ENCODE measurements at places on chromosomes 6 and 20.
A peak's percentile ranks its signal among the peaks of the same experiment; 100 is the strongest.

DNA sequence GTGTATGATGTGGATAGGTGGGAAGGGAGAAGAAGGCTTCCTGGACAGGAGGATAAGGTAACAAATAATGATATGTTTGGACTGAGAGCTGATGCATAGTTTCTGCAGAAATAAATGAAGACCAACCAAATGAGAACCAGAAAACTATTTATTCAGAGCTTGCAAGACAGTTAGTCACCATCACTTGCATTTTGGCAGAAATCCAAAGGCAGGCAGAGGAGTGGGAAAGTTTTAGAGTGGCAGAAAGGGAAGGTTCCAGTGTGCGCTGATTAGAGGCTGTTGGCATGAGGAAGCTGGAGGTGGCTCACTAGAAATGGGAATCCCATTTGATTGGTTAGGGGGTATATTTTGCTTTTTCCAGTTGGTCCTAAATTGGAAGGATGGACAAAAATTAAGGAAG lies 13.0 kb upstream of the F13A1 start:
- DNase-seq = no peak

GRCh38 chr20:60054716-60055634 lies 96.8 kb downstream of the CDH26 start:
- DNase-seq = no peak

DNA sequence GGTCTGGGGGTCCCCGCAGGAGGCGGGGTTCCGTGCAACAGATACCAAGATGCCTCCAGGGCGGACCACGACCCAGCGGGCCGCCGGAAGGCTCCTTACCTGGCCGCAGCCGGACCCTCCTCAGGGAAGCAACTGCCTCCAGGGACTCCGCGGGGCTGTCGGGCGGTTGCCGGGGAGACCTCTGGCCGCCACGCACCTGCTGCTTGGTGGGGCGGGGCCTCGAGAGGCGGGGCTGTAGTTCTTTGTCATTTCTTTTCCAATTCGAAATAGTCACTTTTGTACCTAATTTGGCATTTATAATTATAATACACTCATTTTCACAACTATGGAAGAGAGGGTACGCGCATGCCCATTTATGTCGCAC lies 647 bp downstream of the AK9 start:
- peak; percentile 66 for DNase-seq

DNA sequence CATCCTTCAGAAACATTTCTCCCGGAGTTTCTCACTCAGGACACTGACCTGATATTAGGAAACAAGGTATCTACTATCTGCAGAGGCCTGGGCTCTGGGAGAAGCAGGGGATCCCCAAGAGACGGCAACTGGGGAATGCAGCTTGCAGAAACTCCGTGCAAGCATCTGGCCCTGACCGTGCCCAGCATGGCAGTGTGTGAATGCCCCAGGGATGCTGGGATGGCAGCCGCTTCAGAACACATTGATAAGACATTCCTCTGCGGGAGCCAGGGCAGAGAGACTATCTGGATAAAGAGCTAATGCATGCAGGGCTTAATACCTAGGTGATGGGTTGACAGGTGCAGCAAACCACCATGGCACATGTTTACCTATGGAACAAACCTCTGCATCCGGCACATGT lies 55.4 kb downstream of the NFATC2 start:
- no peak for DNase-seq

DNA sequence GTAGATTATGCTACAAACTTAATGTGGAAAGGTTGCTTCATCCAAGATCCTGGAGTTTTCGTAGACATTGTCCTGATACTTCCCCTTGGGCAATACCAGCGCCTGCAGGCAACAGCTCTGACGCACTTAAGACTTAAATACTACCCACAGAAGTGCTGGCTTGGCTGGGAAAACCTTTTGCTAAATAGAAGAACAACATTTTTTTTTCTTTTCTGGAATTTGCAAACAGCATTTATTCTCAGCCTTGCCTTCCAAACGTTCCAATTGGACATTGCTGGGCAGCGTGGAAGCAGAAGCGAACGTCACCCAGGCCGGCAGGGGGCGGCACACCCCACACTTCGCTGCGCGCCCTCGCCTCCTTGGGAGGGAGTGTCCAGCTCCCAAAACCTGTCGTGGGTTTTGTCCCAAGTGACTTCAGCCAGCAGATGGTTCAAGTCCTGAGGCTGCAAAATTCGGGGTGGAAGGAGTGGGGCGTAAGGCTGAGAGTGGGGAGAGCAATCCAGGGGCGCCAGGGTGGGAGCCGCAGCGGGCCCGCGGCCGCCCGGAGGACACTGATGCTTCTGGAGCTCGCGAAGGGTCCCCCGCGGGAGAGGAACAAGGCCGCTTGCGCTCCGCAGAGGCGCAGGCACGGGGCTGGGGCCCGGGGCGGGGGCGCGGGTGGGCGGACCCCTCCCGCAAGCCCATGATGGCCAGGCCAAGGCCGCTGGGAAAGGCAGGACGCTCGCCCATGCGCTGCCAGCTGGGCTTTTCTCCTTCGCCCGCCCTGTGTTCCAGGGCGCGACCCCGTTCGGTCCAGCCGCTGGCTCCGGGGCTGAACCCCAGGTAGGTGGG lies 60.8 kb upstream of the MAP3K4 start:
- DNase-seq = peak; percentile 58

- DNase-seq = no peak
Observed at GRCh38 chr6:166902211-166902755, 54.1 kb downstream of the RNASET2 start.

DNA sequence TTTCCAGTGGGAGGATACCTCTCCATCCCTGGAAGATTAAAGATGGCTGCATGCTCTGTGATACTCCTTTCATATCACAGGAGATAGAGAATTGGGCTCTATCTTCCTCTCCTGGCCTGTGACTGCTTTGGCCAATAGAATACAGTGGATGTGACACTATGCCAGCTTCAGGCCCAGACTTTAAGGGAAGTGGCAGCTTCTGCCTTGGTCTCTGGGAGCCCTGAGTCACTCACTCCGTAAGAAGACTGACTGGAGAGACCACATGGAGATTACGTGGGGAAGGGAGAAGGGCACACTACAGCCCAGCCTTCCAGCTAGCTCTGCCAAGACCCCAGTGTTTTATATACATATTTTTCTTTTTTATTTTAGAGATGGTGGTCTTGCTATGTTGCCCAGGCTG lies 10.4 kb upstream of the MMP9 start:
- DNase-seq = no peak

DNA sequence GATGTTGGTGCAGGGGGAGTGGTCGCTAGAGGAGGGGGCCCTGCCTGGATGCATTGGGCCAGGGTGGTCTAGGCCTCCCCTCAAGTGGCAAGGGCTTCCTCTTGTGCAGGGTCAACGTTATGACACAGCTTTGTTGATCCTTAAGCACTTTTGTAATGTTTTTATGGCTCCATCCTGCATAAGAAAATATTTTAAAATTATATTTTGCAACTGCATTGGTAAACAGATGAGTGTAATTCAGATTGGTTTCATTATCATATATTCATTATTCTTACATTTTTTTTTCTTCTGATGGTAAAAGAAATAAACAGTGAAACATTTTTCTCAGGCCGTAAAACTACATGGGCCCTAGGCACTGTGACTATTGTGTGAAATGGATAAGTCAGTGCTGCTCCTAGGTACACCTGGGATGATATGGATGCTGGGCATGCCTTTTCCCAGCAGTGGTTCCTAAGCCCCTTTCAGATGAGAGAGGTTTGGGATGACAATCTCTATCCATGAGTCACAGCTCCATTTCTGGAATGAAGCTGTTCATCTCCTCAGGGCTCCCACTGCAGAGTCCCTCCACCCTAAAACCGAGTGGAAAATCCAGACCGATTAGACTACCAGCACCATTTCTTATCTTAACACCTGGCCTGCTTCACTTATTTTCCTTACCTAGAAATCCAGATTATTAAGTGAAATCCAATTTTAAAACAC lies 5.8 kb upstream of the SIM1 start:
- no peak for DNase-seq

GRCh38 chr6:152598901-152599537 lies 38.1 kb downstream of the SYNE1 start:
- DNase-seq = no peak

DNA sequence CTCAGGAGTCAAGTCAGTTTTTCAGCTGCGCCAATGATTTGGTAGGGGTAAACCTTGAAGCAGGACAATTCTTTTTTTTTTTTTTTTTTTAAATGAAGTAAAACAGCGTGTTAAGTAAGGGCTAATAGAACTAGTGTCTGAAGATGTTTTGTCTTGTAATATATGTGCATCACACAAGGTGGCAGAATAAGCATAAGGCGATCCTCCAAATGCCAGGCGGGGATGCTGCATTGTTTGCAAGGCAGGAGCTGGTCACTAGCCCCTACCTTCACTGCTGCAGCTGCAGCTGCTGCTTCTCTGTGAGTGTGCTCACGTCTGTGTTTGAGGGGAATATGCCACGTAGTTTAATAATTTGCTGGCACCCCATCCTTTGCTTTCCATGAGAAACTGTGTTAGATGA lies 272.7 kb upstream of the MAP3K7 start:
- no peak for DNase-seq
